ENCODE measurements at places on chromosomes 12 and 14.

DNA sequence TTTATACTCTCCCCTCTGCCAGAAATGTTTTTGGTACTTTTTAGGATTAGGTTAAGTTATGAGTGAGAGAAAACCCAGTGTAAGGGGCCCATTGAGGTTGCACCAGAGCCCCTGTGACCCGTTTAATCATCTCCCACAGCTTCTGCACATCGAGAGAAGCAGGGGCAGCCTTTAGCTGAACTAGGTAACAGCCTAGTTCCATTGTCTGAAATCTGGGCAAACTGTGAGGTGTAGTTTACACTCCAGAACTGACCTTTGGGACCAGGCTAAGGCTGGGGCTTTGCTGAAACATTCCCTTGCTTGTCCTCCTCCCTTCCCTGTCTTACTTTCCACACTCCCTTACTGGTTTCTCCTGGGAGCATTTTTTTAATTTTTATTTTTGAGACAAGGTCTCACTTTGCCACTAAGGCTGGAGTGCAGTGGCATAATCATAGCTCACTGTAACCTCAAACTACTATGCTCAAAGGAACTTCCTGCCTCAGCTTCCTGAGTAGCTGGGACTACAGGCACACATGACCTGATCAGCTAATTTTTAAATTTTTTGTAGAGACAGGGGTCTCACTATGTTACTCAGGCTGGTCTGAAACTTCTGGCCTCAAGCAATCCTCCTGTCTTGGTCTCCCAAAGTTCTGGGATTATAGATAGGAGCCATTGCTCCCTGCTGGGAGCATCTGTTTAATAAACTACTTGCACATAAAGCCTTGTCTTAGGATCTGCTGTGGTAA is 25.9 kb upstream of the DHRS2 start:
- no peak for DNase-seq

DNA sequence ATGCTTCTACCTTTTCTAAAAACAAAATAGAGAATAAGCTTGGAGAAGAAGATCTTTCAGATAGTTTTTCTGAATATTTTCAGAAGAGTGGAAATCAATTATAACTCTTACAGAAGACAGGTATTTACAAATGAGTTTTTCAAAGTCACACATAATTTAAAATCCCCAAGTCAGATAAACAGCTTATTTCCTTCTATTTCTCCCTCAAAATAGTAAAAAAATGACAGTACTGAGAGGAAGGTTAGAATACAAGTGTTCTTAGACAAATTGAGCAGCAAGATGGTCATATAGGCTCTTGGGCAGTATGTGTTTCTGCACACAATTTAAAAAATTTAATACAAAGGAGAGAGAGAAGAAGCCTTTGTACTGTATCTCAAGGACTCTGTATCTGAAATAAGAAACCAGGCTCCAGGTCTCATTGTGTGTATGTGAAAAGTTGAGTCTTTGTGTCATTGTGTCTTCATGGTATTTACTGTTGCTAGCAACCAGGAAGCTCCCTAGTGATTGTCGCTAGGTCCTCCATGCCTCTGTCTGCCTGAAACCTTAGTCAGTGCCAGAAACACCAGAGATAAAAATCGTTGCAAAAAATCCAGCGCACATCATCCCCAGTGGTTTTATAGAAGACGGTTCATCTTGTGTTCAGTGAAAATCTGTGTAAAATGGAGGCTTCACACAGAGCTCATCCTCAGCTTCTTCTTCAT is 12.9 kb upstream of the TUBA1A start:
- no peak for DNase-seq

DNA sequence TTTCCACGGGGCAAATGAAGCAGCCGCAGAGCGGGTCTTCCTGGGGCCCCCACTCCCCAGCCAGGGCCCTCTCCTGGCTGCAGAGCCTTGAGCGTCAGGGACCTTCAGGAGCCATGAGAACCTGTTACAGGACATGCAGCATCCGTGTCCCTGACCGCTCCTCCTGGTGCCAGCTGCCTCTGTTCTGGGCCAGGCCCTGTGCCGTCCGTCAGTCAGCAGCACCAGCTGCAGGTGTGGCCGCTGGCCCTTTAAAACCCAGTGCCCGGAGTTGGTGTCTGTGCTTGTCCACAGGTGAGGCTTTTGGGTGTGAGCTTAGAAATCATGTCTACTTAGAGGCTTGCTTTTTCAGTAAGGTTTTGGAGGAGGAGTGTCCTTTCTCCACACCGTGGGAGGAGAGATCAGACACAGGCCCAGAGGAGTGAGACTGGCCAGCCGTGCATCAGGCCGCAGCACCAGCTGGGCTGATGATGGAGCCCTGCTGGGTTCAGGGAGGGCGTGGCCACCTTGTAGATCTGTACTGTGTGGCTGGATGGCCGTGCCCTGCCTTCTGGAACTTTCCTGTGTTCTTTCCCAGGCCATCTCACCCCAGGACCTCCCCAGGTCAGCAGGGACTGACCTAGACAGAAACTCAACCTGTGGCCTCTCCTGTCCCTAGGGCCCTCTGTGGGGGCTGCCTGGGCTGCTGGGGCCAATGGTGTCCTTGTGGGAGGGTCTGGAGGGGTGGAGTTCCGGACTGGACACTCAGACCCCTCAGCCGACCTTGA is 27.1 kb downstream of the AACS start:
- DNase-seq: no peak

DNA sequence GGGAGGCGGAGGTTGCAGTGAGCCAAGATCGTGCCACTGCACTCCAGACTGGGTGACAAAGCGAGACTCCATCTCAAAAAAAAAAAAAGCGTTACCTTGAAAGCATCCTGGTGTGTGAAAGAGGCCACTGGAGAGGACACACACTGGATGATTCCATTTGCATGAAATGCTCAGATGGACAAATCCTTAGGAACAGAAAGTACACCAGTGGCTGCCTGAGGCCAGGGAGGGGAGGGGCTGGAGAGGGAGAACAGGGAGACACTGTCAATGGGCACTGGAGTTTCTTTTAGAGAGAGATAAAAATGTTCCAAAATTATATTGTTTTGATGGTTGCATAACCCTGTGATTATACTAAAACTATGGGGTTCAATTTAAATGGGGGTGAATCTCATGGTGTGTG is 19.7 kb downstream of the TESC start:
- DNase-seq: no peak

GRCh38 chr12:2607881-2608607 is 186.7 kb upstream of the FKBP4 start:
- DNase-seq: no peak

DNA sequence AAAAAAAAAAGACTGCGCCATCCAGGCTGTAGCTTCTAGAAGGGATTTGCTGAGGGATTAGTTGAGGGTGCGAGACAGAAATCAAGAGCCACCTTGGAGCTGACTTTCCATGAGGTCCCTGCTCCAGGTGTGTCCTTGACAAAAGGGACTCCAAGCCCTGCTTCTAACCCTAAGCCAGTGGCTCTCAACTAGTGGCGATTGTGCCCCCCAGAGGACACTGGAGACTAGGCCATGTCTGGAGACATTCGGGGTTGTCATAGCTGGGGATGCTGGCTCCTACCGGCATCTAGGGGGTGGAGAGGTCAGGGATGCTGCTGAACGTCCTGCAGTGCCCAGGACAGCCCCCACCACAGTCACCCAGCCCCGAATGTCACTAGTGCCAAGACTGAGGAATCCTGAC is 40.6 kb downstream of the SPRING1 start:
- no peak for DNase-seq

Data from stimulated activated CD8-positive, alpha-beta memory T cell treated with anti-CD3 and anti-CD28 coated beads, Interleukin-7, amount 100 ng/mL, for 48 hours (primary cell).